ENCODE measurements at places on chromosomes 6 and 20.

GRCh38 chr6:162313922-162314660 is 413.5 kb downstream of the PRKN start:
- H3K4me3 ChIP-seq, result no peak overlapping the region
- H3K27ac ChIP-seq, result no peak overlapping the region
- H3K27me3 ChIP-seq, result no peaks in the 10 kb centered on the region
- no peaks in the 10 kb centered on the region for H3K36me3 ChIP-seq
- no peaks in the 10 kb centered on the region for H3K4me1 ChIP-seq
- DNase-seq, result no peak

GRCh38 chr20:57350081-57350710 is 859 bp upstream of the RAE1 start:
- no peak for DNase-seq
- no peak overlapping the region for H3K27ac ChIP-seq
- no peaks in the 10 kb centered on the region for H3K27me3 ChIP-seq
- H3K4me3 ChIP-seq, result no peak overlapping the region
- H3K4me1 ChIP-seq, result peaks cover 10% of the 10 kb centered on the region

DNA sequence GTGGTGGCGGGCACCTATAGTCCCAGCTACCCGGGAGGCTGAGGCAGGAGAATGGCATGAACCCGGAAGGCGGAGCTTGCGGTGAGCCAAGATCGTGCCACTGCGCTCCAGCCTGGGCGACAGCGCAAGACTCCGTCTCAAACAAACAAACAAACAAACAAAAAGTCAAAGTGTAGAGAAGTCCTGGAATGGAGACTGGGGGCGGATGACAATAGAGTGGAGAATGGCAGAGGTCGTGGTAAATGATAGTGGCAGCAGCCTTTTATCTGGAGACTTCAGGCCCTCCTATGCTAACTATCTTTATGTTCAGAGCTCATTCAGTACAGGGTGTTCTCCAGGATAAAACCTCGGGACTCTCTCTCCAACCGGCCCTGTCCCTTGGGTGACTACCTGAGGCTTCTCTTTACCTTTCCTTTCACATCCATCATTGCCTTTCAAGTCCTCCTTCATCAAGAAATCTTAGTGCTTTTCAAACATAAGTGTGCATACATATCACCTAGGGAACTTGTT is 1.4 kb upstream of the FKBPL start:
- no peak for DNase-seq
- no peaks in the 10 kb centered on the region for H3K27me3 ChIP-seq
- no peak overlapping the region for H3K27ac ChIP-seq
- H3K36me3 ChIP-seq, result peaks cover 5% of the 10 kb centered on the region
- H3K4me1 ChIP-seq, result peaks cover 22% of the 10 kb centered on the region

DNA sequence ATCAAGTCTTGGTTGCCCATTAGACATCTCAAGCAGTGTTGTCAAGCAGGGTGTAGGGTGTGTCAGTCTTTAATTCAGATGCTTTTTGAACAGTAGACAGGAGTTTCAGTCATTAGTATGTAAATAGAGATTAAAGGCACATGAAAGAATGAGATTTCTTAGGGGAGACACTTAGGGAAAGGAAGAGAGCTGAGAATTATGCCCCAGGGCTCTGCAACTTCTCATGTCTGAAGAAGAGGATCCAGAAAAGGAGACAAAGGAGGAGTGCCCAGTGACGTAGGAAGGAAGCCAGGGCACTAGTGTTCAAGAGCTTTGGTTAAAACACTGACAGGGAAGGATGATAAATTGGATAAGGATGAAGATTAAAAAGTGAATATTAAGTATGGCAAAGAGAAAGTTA is 569.7 kb downstream of the NKAIN2 start:
- no peaks in the 10 kb centered on the region for H3K4me1 ChIP-seq
- H3K27me3 ChIP-seq, result no peaks in the 10 kb centered on the region
- no peaks in the 10 kb centered on the region for H3K36me3 ChIP-seq
- H3K27ac ChIP-seq, result no peak overlapping the region

GRCh38 chr6:107196152-107196551 is 80.8 kb upstream of the BEND3 start:
- H3K36me3 ChIP-seq, result no peaks in the 10 kb centered on the region
- H3K27me3 ChIP-seq, result no peaks in the 10 kb centered on the region
- H3K4me1 ChIP-seq, result no peaks in the 10 kb centered on the region
- no peak for DNase-seq
- no peak overlapping the region for H3K27ac ChIP-seq

- peaks cover 66% of the 10 kb centered on the region for H3K4me1 ChIP-seq
- no peaks in the 10 kb centered on the region for H3K27me3 ChIP-seq
- no peak for DNase-seq
- H3K36me3 ChIP-seq, result no peaks in the 10 kb centered on the region
- H3K27ac ChIP-seq, result no peak overlapping the region
- no peak overlapping the region for H3K4me3 ChIP-seq
Observed at GRCh38 chr6:13696226-13696625, 15.4 kb downstream of the RANBP9 start.
